ENCODE measurements at places on chromosomes 12 and 14. TPM values are rescaled to one million over a fixed set of nuclear protein-coding genes. Genes with fewer than 3 reads are reported as not detected.

ZC2HC1C gene
- 6.7 TPM for total RNA-seq

BHLHE41 gene
- total RNA-seq = 34.3 TPM

NKX2-1 gene
- total RNA-seq = not detected

FAM186B gene
- total RNA-seq = 0.85 TPM

SLC25A47 gene
- total RNA-seq = not detected

TESPA1 gene
- 4.9 TPM for total RNA-seq

CEP128 gene
- 9.0 TPM for total RNA-seq

LHX5 gene
- total RNA-seq = not detected

TAS2R46 gene
- total RNA-seq = 1.6 TPM

TSHR gene
- total RNA-seq = 0.98 TPM

CCDC177 gene
- not detected for total RNA-seq

CCDC175 gene
- not detected for total RNA-seq

CLEC2D gene
- 22.4 TPM for total RNA-seq

ACOT6 gene
- total RNA-seq = not detected

PROX2 gene
- total RNA-seq = not detected

SSTR1 gene
- 4.0 TPM for total RNA-seq

STAB2 gene
- total RNA-seq = 0.16 TPM

RASSF9 gene
- total RNA-seq = 10.1 TPM

ACOT4 gene
- 3.1 TPM for total RNA-seq

ASPG gene
- total RNA-seq = 2.5 TPM

HVCN1 gene
- 7.1 TPM for total RNA-seq

PNN gene
- total RNA-seq = 46.2 TPM

GAS2L3 gene
- 12.6 TPM for total RNA-seq

PTPRB gene
- 71.6 TPM for total RNA-seq

CELA1 gene
- total RNA-seq = not detected

TPPP2 gene
- total RNA-seq = not detected

P3H3 gene
- 17.0 TPM for total RNA-seq

GDF3 gene
- total RNA-seq = 0.66 TPM

ZNF385A gene
- 16.6 TPM for total RNA-seq

MGST1 gene
- total RNA-seq = 98.6 TPM

FOXG1 gene
- total RNA-seq = not detected

TAS2R9 gene
- not detected for total RNA-seq

ABHD12B gene
- total RNA-seq = not detected

CISTR gene
- not detected for total RNA-seq

CRIP2 gene
- total RNA-seq = 357 TPM

RHOF gene
- 42.6 TPM for total RNA-seq

CLEC4C gene
- total RNA-seq = not detected

TPCN1 gene
- 93.3 TPM for total RNA-seq

TAS2R14 gene
- total RNA-seq = 3.9 TPM

CORO1C gene
- total RNA-seq = 104 TPM

KLHL33 gene
- total RNA-seq = 0.72 TPM

FOS gene
- 116 TPM for total RNA-seq

FAM234B gene
- total RNA-seq = 9.6 TPM

KRT71 gene
- not detected for total RNA-seq

PLEKHD1 gene
- total RNA-seq = 0.25 TPM

SLC6A12 gene
- total RNA-seq = 130 TPM

ERO1A gene
- 40.5 TPM for total RNA-seq

SLC41A2 gene
- 27.6 TPM for total RNA-seq

PLBD1 gene
- total RNA-seq = 28.6 TPM

SYT10 gene
- total RNA-seq = 0.41 TPM

SLC8A3 gene
- 0.98 TPM for total RNA-seq

ATXN3 gene
- total RNA-seq = 33.6 TPM

PLD4 gene
- 3.2 TPM for total RNA-seq

ALX1 gene
- 1.6 TPM for total RNA-seq

POTEM gene
- not detected for total RNA-seq
